NCI-H1105 (cell line): ENCODE measurements at places on chromosomes 13 and 19.

DNA sequence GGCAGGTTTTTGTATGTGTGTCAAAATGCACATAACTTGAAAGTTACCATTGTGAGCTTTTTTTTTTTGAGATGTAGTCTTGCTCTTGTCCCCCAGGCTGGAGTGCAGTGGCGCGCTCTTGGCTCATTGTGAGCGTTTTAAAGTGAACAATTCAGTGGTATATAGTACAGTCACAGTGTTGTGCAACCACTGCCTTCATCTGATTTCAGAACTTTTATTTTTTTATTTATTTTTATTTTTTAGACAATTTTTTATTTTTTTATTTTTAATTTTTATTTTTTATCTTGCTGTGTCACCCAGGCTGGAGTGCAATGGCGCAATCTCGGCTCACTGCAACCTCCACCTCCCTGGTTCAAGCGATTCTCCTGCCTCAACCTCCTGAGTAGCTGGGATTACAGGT lies 15.0 kb downstream of the SLC25A42 start:
- no peak for DNase-seq

GRCh38 chr13:98772794-98773452 lies 20.5 kb upstream of the SLC15A1 start:
- no peak for DNase-seq

DNA sequence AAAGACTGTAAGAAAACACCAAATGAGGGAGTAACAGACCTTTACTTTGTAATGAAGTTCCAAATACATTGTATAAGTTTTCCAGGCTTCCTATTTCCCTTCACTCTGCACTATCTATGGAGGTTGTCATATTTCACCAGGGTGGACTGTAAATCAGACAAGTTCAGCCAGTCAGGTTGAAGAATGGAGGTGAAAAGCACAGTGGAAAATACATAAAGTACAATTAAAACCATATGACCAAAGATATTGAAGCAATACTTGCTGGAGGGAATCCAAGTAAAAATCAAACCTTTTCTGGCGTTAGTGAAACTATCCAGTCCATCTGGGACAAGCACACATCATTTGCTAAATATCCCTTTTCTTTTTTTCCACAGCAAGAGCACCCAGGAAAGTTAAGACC lies 3.2 kb downstream of the LHFPL6 start:
- DNase-seq = no peak

- no peak for DNase-seq
These were observed 139.9 kb downstream of the MRPL57 start for GRCh38 chr13:21316376-21316775.

DNA sequence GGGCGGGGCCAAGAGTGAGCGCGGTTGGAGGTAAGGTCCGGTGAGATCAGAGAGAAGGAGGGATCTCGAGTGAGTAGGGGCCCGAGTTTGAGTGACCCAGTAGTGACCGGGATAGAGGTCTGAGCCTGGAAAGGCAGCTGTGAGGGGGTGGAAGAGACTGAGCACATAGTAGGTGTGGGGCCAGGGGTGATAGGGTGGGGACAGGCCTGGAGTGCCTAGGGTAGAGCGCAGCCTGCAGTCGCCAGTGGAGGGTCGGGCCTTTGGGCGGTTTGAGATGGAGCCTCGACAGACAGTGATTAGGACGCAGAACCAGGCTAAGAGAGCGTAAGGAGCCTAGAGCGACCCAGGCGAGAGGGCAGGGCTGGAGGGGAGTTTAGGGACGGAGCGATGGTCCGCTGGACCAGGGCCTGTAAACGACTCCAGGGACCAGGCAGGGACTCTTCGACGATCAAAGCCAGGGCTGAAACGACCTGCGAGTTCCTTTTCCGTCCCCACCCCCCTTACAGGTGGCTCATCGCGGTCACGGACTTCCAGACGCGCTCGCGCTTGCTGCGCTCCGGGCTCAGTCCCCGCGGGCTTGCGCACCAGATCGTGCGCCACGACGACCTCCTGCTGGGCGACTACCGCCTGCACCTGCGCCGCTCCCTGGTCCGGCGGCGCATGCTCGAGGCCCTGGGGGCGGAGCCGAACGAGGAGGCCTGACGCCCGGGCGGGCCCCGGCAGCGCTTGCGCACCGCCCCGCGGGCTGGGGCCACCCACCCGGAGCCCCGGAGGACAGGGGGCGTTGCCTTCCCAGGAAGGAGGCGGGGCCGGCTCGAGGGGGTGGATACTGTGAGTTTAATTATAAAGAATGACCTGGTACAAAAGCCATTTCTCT lies 9.4 kb downstream of the C19orf81 start:
- no peak for DNase-seq

- DNase-seq = no peak
These were observed 55.2 kb upstream of the GPR183 start for GRCh38 chr13:99362362-99362761.
